ENCODE measurements at places on chromosomes 16 and 17. TPM values are rescaled to one million over a fixed set of nuclear protein-coding genes. Genes with fewer than 3 reads are reported as not detected.

- DNase-seq, result no peak
Observed at GRCh38 chr17:8189041-8189710, 804 bp downstream of the BORCS6 start.

- DNase-seq, result no peak
Observed at GRCh38 chr17:62855156-62855555, 47.0 kb upstream of the MARCHF10 start.

GRCh38 chr17:9973669-9974447 lies 68.8 kb upstream of the RCVRN start:
- no peak for DNase-seq

- peak; percentile 1 for DNase-seq
Observed at GRCh38 chr17:33520426-33521330, 227.6 kb upstream of the ASIC2 start.

DNA sequence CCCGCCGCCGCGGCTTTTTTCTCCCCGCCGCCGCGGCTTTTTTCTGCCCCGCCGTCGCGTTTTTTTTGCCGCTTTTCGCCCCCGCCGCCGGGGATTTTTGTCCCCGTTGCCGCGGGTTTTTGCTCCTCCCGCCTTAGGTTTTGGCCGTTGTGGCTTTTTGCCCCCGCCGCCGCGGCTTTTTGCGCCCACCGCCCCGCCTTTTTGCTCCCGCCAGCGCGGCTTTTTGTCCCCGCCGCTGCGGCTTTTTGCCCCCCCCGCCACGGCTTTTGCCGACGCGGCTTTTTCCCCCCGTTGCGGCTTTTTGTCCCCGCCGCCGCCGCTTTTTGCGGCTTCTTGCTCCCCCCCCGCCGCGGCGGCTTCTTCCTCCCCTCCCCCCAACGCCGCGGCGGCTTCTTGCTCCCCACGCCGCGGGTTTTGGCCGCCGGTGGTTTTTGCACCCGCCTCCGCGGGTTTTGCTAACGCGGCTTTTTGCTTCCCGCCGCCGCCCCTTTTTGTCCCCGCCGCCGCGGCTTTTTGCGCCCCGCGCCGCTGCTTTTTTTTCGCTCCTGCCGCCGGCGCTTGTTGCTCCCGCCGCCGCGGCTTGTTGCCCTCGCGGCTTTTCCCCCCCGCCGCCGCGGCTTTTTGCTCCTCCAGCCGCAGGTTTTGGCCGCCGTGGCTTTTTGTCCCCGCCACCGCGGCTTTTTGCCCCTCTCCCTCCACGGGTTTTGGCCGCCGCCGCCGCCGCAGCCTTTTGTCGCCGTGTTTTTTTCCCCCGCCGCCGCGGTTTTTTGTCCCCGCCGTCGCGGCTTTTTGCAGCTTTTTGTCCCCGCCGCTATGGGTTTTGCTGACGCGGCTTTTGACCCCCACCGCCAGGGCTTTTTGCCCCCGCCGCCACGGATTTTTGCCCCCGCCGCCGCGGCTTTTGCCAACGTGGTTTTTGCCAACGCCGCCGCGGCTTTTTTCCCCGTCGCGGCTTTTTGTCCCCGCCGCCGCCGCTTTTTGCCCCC lies 150.3 kb downstream of the KCNJ18 start:
- DNase-seq, result no peak

- no peak for DNase-seq
Observed at GRCh38 chr16:49478616-49479015, 105.0 kb downstream of the C16orf78 start.

DNA sequence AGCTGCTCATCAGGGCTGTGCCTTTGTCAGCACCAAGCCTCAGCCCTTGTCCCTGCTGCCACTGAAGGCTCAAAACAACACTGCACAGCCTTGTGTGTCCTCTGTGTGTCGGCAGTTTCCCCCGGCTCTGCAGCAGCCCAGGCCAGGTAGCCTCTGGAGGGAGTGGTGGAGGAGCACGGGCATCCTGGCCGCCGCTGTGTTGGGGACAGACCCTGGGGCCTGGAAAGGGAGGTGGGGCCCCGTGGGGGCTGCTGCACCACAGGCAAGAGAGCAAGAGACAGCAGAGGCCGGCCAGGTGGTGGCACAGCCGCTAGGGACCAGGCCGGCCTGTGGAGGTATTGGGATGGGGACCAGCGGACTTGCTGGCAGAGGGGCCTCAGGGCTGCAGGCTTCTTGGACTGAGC lies 96.9 kb upstream of the ZNF750 start:
- no peak for DNase-seq

DNA sequence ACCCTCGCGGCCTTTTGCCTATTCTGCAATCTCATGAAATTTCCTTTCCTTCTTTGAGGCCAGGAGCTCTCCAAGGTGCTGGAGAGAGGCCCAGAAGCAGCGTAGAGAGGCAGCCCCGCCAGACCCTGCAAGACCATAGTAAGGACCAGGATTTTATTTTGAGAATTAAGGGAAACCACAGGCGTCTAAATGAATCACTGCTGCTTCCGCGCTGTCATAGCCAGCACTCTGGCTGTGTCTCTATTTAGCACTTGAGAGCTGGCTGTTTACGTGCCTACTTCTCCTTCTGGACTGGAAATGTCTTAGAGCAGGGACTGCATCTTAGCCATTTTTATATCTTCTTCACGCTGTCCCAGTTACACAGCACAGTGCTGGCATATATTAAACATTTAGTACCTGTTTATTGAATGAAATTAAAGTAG lies 37.6 kb upstream of the PIRT start:
- DNase-seq, result no peak

- peak; percentile 82 for DNase-seq
Observed at GRCh38 chr17:81254955-81255717, 16.0 kb downstream of the NDUFAF8 start.

- peak; percentile 78 for DNase-seq
Observed at GRCh38 chr17:28493460-28493859, 12.7 kb upstream of the FOXN1 start.

DNA sequence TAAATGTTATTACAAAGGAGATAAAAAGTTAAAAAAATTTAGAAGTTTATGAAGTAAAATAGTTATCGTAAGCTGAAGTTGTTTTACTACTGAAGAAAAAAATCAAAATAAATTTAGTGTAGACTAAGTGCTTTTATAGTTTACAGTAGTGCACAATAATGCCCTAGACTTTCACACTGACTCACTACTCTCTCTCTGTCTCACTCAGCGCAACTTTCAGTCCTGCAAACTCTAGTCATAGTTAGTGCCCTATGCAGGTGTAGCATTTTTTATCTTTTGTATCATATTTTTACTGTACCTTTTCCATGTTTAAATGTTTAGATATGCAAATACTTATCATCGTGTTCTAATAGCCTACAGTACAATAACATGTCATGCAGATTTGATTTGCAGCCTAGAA lies 17.7 kb upstream of the TOM1L1 start:
- DNase-seq, result no peak

DNA sequence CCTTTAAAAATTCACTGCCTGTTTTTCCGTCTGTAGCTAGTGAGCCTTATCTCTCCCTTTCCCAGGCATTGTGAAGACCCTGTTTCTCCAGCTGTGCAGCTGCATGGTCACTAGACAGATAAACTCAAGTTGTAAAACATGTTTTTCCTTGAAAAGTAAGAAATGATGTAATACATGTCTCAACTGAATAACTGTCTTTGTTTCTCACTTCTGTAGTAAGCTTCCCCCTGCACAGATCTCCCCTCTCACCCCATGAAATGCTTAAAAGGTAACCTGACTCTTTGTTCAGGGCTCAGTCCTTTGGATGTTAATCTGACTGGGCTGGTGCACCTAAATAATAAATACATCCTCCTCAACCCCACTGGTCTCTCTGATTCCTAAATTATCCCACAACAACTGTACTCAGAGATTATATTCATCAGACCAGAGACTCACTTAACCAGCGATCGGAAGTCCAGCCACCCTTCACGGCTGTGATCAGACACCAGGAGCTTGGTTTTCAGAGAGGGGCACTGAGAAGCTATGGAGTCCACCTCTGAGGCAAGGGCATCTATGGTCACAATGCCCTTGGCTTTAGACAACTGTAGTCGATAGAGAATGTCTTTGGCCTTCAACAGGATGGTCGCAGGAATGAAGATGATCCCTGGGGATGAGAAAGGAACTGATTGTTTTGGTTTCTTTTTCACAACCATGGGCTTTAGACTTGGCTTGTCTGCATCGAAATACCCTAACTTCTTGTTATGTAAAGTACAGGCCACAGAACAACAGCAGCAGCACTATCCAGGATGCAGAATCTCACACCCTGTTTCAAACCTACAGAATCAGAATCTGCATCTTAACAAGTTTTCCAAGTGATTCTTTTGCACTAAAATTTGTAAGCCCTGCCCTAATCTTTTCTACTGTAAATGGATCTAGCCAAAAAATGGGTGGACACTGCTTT lies 15.4 kb downstream of the ACSM1 start:
- no peak for DNase-seq

- DNase-seq, result no peak
Observed at GRCh38 chr16:3715430-3715829, 1.9 kb downstream of the TRAP1 start.

DNA sequence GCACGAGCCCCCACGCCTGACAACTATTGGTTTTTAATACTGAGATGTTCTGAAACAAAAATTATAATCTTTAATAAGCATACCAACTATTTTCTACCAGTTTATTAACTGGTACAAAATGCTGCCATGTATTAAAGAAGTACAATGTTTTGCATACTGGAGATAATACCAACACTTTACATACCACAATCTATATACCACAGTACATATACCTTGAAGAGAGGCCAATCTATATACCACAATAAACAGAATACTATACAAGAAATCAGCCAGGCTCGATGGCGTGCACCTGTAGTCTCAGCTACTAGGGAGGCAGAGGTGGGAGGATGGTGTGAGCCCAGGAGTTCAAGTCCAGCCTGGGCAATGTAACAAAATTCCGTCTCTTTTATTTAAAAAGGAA lies 9.9 kb downstream of the GPATCH8 start:
- no peak for DNase-seq

DNA sequence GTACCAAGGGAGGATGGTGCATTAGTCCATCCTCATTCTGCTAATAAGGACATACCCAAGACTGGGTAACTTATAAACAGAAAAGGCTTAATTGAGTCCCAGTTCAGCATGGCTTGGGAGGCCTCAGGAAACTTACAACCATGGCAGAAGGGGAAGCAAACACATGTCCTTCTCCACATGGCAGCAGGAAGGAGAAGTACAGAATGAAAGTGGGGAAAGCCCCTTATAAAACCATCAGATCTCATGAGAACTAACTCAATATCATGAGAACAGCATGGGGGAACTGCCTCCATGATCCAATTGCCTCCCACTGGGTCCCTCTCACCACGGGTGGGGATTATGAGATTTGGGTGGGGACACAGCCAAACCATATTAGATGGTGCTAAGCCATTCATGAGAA lies 84.5 kb downstream of the SEC14L1 start:
- DNase-seq, result no peak

- no peak for DNase-seq
Observed at GRCh38 chr17:75645501-75645888, 12.3 kb downstream of the SMIM5 start.

DNA sequence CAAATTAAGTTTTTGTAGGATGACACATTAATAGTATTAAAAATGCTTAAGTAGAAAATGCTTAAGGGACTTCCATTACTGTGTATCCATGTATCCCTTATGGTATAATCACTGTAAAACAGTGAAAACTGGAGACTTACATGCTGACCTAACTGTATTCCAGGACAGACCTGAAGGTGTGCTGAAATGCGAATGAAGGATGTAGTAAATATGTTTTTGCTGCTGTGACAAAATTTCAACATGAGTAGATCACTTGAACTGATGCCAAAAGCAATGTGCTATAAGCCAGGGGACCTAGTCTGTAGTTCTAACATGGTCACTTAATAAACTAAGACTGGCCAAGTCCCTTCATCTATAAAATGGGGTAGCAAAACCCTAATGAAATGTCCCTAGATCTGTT lies 142.0 kb upstream of the CORO6 start:
- DNase-seq, result no peak

GRCh38 chr17:79048826-79049755 lies 25.1 kb downstream of the C1QTNF1 start:
- DNase-seq, result no peak

- DNase-seq, result no peak
Observed at GRCh38 chr17:17080781-17081180, 38.5 kb downstream of the MPRIP start.

DNA sequence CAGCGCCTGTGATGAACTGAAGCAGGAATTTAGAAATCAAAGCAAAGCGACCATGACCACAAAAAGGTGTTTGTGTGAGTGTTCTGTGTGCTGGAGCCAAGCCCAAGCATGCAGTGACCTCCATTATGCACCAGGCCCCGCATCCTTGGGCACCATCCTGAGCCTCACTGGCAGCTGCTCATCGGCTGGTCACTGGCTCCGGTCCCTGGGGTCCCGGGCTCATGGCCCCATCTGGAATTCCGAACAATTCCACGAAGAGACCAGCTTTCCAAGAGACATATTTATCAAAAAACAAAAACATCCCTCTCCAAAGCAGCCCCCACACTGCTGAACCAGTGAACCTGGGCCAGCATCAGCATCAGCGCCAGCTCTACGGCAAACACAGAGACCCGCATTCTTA lies 15.2 kb upstream of the ZNF469 start:
- DNase-seq, result no peak

DNA sequence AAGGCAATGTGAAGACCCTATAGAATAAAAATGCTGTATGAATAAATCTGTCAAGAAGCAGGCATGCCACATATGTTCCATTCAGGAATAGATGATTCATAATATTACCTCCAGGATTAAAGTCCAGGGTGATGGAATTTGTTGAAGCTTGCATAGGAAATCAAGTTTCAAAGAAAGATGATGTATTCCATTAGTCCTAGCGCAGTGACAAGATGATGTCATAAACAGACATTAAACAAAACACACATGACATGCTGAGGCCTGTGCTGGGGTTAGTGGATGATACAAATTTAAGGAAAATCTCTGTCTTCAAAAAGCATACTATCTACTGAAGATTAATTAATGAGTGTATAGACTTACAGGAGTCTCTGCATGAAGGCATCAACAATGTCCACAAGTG lies 1025.2 kb downstream of the CDH11 start:
- DNase-seq, result no peak

DNA sequence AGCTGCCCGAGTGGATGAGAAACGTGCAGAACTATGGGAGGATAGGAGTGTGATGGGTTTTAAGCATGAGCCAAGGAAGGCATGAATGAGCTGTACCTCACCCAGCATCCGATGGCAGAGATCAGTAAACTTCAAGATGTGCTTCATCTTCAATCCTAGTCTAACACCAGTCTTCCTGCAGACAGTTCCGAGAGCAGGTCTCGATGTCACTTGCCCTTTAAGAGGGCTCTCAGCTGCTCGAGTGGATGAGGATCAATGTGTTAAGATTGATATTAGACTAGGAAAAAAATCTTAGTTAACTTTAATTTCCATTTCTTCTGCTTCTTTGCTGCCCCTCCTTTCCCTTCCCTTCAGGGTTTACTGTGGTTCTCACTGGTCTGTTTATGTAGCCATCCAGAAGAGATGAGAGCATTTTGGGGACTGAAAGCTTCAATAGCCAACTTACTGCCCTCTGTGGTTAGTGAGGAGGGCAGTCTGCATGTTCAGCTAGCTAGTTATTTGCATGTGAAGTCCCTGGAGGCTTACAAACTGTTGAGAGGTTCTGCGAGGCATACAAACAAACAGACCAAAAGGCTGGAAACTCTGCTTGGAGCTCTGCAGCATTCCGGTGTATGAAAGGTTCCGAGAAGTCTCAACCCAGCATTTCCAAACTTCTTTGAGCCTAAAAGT lies 15.3 kb downstream of the KLHL36 start:
- no peak for DNase-seq

The PRRT2 gene
- total RNA-seq, result 0.90 TPM

The HSD17B1 gene
- total RNA-seq, result 0.56 TPM

The CMTM1 gene
- 1.7 TPM for total RNA-seq

The SULT1A4 gene
- 1.1 TPM for total RNA-seq

The PRSS36 gene
- 0.18 TPM for total RNA-seq

The CDH1 gene
- total RNA-seq, result not detected

The CARHSP1 gene
- total RNA-seq, result 138 TPM

The NHLRC4 gene
- total RNA-seq, result 0.56 TPM

Measured in IMR-90 (cell line).